ENCODE measurements at places on chromosomes 2 and 18.

GRCh38 chr2:108244667-108245414 is 5.1 kb downstream of the SULT1C3 start:
- no peak for DNase-seq

GRCh38 chr2:198444800-198445287 is 640.5 kb downstream of the PLCL1 start:
- no peak for DNase-seq

- DNase-seq = peak; percentile 25
Observed at GRCh38 chr18:23196119-23197007, 61.1 kb downstream of the CABLES1 start.

GRCh38 chr2:229445501-229446211 is 174.6 kb upstream of the PID1 start:
- no peak for DNase-seq

GRCh38 chr2:195586062-195586714 is 70.8 kb upstream of the SLC39A10 start:
- no peak for DNase-seq

DNA sequence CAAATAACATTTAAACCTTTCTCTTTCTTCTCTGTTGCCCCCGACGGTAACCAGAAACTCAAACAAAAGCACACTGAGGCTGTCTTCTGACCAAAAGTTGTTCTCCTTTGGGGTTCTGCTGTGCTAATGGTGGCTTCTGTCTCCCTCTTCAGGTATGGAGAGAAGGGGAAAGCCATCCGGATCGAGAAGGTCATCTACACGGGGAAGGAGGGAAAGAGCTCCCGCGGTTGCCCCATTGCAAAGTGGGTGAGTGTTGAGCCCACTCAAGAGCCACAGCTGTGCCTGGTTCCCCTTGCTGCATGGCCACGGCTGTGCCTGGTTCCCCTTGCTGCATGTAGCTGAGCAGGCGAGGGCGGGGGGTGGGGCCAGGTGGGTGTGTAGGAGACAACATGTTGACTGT is 67.4 kb downstream of the BOLA3 start:
- DNase-seq = no peak

DNA sequence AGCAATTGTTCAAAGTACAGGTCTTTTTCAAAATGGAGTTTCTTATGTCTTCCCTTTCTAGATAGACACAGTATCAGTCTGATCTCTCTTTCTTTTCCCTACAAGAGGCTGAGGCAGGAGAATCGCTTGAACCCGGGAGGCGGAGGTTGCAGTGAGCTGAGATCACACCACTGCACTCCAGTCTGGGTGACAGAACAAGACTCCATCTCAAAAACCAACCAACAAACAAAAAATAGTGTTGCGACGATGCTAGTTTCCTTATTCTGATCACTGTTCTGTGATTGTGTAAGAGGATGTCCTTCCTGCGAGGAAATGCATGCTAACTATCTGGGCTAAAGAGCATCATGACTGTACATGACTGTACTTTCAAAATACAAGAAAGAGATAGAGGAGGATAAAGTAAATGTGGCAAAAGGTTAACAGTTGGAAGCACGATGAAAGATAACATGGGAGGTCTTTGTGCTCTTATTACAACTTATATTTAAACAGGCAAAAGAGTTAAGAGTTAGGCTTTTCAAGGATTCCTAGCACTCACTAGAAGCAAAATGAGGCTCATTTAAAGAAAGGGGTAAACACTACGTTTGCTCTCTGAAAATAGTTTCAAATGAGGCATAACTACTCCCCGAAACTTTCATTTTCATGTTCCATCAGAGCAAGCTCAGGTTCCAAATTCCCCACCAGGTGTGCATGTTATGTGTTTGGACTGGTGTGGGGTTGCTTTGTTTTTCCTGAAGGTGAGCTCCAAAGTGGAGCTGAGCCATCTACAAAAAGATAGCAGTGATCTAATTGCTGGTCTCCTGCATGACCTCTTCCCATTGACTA is 23.8 kb downstream of the SOWAHC start:
- DNase-seq = peak; percentile 33

DNA sequence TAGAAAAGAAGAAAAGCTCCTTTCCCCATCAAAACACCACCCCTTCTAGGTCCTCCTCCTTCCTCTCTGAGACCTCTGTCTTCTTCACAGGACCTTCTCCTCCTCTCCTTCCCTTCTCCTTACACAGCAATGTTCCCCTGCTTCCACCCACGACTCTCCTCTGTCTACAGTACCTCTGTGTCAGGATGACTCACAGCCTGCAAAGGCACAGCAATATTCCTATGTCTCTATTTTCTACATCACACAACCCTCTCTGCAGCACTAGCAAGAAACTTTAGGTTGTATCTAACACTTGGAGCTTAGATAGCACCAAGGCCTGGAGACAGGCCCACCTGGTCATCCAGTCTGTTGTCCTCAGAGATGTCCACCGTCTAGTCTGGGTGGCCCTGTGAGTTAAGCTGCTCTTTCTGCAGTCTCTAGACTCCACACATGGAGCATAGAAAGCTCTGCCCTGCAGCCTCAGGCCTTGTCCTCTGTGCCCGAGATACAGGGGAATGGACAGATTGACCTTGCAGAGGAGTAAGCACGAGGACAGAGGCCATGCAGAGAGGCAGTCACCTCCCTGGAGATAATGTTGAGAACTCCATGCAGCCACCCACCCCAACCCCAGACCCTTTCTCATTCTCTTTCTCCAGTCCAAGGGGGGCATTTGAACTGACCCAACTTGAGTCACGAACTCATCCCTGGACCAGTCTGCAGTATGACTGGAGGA is 212.0 kb downstream of the TNS1 start:
- DNase-seq = peak; percentile 3

All from GM20000 (cell line).